Midbrain (tissue), 1 donor: ENCODE measurements at places on chromosomes 13 and 19.

- DNase-seq: no peak
These were observed 193.8 kb upstream of the OBI1 start for GRCh38 chr13:78852709-78853108.

DNA sequence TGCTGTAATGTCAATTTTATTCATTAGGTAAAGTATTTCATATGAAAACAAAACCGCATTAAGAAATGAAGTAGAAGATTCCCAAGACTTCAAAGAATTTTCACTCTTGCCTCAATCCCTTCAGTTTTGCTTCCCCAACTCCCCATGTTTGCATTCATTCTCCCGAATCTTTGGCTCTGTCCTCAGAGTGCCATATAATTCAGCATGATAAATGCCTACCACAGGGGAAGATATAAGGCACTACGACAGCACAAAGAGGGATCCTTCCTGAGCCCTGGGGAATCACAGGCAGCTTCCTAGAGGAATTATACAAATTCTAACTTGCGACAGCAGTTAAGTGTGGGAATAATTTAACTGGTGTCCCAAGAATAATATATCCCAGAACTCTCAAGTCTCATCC, 68.5 kb downstream of the TSC22D1 start:
- no peak for DNase-seq

DNA sequence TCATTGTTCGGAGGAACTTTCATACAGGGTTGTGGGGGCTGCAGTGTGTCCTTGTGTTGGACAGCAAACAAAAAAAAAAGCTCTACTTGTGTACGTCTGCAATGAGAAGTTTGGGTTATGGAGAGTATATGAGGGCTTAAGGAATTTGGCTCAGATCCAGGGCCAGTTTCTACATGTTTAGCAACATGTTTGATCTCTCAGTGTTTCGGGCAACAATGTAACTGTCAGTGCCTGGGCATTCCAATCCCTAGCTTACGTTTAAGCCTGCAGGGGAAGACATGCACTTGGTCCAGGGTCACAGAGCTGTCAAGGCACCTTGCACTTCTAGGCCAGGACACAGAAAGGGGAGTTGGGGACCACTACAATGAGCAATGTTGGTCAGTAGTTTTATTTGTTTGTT, 13.9 kb downstream of the ZNF543 start:
- DNase-seq: no peak

DNA sequence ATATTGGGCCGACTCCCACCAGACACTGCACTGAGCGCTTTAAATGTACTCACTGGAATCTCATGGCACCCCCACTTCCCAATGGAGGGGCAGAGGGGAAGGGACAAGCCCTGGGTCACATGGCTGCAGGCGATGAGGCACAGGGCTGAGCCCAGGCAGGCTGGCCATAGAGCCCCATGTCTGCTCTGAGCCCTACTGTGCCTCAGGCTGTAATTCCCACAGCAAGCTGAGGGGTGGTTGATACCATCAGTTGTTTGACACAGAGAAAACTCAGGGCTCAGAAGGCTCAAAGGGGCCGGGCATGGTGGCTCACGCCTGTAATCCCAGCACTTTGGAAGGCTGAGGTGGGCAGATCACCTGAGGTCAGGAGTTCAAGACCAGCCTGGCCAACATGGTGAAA, 25.1 kb downstream of the RFX1 start:
- DNase-seq: no peak

DNA sequence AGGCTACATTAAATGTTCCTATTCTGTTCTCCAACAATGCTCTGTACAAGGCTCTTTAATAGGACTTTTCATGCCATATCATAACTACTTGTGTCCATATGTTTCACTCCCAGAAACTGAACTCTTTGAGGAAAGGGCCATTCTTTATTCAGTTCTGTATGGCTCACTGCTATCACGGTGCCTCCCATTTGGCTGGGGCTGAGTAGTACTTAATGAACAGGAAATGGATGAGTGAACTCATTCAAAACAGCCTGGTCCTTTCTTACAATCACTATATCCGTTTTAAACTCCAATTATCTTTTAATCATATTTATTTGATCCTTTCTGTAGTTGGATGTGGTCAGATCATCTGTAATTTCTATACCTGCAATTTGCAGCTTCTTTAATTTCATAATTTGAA, 410.6 kb downstream of the TBC1D4 start:
- DNase-seq: no peak

DNA sequence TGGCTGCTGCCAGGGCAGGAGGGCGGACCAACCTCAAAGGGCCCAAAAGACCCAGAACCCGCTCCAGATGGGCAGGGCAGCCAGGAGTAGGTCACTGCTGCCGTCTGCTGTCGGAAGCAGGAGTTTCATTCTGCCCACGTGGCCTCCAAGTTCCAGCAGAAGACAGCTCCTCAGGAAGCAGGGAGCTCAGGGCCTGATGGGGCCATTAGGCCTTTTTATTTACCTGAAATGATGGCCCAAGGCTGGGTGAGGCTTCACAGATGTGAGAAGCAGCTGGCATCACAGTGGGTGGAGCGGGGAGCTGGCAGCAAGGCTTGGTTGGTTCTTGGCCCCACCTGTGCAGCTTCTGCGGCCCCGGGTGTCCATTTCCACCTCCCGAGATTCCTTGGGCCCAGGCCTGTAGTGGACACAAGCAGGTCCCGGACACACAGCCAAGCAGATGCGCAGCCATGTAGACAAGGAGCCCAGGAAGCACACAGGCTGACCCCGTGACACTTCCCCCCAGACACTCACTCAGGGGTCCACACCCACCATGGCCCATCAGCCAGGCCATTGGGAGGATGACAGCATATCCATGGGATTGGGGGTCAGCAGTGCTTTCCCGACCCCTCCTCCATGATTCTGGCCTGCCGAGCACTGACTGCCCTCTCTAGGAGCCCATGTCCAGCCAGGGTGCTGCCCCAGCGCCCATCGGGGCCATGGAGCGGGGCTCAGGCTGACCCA, 26.4 kb downstream of the C13orf46 start:
- peak; percentile 13 for DNase-seq

- no peak for DNase-seq
These were observed 4.6 kb downstream of the UBA2 start for GRCh38 chr19:34432797-34433196.

DNA sequence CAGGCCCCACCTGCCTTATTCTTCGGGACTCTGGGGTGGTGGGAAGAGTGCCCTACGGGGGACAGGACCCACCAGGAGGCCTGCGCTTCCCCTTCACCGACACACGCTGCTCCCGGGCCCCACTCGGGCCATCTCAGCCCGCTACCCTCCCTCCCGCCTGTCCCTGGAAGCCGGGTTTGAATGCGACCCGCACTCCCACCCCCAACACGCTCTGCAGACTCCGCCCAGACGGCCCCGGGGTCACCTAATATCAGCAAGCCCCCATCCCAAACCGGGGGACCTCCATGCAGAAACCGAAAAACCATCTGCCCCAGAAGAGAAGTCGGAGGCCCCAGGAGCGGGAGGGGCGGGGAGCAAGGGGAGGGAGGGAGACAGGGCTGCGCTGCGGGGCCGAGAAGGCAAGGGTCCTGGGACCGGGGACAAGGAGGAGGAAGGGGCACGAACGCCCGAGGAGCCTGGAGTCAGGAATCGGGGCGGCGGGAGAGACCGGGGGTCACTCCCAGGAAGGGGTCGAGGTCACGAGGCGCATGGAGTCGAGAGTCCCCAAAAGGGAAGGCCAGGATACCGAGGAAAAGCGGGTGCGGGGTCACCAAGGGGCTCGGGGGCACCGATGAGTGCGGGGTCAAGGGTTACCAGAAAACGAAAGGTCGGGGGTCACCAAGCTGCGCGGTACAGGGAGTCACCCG, 766 bp downstream of the SBNO2 start:
- no peak for DNase-seq
